ENCODE measurements at places on chromosomes 2 and 18.

GRCh38 chr2:213455316-213456008, 171.2 kb downstream of the SPAG16 start:
- no peak for DNase-seq

- DNase-seq: no peak
Observed at GRCh38 chr2:158786897-158787296, 8.2 kb upstream of the DAPL1 start.

GRCh38 chr2:176285321-176285720, 16.1 kb downstream of the MTX2 start:
- DNase-seq: no peak

DNA sequence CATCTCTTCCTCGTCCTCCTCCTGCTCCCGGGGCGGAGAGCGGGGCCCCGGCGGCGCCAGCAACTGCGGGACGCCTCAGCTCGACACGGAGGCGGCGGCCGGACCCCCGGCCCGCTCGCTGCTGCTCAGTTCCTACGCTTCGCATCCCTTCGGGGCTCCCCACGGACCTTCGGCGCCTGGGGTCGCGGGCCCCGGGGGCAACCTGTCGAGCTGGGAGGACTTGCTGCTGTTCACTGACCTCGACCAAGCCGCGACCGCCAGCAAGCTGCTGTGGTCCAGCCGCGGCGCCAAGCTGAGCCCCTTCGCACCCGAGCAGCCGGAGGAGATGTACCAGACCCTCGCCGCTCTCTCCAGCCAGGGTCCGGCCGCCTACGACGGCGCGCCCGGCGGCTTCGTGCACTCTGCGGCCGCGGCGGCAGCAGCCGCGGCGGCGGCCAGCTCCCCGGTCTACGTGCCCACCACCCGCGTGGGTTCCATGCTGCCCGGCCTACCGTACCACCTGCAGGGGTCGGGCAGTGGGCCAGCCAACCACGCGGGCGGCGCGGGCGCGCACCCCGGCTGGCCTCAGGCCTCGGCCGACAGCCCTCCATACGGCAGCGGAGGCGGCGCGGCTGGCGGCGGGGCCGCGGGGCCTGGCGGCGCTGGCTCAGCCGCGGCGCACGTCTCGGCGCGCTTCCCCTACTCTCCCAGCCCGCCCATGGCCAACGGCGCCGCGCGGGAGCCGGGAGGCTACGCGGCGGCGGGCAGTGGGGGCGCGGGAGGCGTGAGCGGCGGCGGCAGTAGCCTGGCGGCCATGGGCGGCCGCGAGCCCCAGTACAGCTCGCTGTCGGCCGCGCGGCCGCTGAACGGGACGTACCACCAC, 2.1 kb downstream of the GATA6 start:
- no peak for DNase-seq

DNA sequence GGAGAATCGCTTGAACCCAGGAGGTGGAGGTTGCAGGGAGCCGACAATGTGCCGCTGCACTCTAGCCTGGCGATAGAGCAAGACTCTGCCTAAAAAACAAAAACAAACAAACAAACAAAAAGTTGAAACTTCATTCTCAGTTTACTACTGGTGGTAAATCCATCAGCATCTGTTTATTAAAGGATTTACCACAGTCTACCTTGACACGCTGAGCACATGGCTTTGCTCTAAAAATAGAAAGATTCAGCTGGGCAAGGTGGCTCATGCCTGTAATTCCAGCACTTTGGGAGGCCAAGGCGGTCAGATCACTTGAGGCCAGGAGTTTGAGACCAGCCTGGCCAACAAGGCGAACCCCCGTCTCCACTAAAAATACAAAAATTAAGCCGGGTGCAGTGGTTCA, 201.3 kb downstream of the TGIF1 start:
- DNase-seq: no peak

DNA sequence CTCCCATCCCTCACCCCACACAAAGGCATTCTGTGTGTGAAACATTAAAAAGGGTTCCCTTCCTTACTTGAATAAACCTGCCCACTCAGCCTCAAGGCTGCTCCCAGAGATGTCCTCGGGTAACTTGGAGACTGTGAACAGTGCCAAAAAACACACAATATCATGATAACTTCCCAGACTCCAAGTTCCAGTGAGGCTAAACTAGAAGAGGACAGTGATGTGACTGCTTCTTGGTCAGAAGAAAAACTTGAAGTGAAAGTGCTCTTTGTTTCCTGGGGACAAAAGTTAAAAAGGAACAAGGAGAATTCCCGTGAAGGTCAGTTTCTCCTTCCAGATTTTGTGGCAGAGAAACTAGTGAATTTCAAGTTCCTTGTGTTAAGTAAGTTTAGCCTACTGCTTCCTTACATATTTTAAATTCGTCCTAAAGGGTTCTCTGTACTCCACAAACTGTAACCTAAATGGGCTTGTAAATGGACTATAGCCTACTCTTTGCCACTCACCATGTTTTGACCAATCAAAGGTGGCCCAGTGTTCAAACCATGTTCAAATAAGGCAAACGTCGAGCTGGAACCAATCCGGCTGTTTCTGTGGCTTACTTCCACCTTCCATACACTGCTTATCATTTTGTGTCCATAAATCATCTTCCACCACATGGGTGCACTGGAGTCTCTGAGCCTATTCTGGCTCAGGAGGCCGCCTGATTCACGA, 20.4 kb downstream of the TPRKB start:
- DNase-seq: no peak

DNA sequence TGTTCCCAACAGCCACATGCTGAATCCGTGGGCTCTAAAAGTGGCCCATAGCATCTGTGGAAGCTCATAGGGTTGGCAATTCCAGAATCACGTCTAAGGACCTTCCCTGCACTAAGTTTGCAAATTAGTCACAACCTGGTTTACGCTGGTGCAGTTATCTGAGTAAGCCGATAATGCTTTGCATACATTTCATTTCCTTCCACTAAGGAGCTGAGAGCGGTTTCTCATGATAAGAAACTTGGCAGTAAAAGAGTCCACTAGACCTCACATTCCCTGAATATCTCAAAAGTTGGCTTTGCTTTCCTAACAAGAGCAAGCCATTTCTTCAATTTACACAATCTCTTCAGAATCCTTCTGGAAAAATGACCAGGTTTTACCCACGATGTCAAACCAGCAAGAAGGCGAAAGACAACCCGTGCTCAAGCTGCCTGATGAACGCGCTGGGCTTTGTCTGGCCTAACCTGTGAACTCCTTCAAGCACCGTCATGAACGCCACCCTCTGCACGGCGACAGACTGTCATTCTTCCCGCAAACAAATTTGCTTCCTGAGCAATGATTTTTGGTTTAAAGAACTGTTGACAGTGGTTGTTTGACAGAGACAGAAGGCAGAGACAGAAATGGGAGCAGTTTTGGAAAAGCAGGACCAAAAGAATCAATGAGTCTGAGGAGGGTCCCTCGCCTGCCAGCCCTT, 73.0 kb upstream of the COPS8 start:
- DNase-seq: no peak

DNA sequence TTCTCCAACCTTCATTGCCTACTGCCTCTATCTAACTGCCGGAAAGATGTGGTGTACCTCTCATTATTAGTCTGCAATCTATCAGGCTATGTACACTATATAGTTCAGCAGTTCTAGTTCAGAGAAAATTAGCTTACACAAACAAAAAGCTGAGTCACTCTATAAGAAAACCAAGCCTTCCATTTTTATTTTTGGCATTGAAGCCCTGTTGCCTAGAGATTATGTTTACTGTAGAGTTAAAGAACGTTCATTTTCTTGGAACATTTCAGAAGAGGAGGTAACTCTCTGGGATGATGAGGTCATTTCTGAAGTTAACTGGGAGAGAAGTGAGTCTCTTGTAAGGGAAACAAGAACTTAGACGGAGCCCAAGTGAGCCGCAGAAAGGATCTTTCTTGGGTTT, 133.5 kb downstream of the FAM124B start:
- DNase-seq: no peak

GRCh38 chr2:161416708-161417437, 776 bp downstream of the TBR1 start:
- no peak for DNase-seq

Measured in substantia nigra (tissue), 51 donors.